ENCODE measurements at places on chromosomes 12 and 14. TPM values are rescaled to one million over a fixed set of nuclear protein-coding genes. Genes with fewer than 3 reads are reported as not detected.

KCNMB4 gene
- 1.9 TPM for total RNA-seq

DHRS4L2 gene
- total RNA-seq: 6.9 TPM

GRCh38 chr12:31832740-31833729, 104.2 kb upstream of the AMN1 start:
- no peak overlapping the region for H3K4me3 ChIP-seq
- H3K36me3 ChIP-seq: no peaks in the 10 kb centered on the region
- no peak for DNase-seq
- H3K4me1 ChIP-seq: no peaks in the 10 kb centered on the region

GRCh38 chr14:51783765-51784164, 76.6 kb upstream of the GNG2 start:
- peaks cover 7% of the 10 kb centered on the region for H3K4me1 ChIP-seq
- no peaks in the 10 kb centered on the region for H3K36me3 ChIP-seq
- H3K27ac ChIP-seq: no peak overlapping the region
- H3K27me3 ChIP-seq: no peaks in the 10 kb centered on the region
- H3K4me3 ChIP-seq: no peak overlapping the region
- DNase-seq: no peak

GRCh38 chr14:37623426-37623951, 28.1 kb downstream of the TTC6 start:
- DNase-seq: no peak
- H3K4me1 ChIP-seq: peaks cover 4% of the 10 kb centered on the region

DNA sequence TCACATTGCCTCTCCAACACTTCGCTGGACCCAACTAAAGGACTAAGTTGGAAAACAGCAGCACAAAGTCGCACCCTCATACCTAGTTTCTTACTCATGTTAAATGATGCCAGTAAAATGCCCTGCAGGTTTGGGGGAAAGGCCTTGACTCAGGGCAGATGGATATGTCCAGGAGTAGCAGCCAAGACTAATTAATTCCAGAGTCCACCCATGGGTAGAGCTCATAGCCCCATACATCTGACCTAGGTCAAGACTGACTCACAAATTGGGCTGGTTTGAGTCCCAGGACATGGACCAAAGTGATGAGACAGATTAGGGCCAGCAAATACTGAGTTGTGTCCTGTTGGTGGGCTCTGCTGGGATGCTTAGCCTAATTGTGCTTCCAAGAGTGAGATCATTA, 224.0 kb upstream of the BTG1 start:
- no peaks in the 10 kb centered on the region for H3K36me3 ChIP-seq
- no peak overlapping the region for H3K27ac ChIP-seq
- H3K27me3 ChIP-seq: no peaks in the 10 kb centered on the region
- DNase-seq: no peak
